ENCODE measurements at places on chromosomes 3 and 15. TPM values are rescaled to one million over a fixed set of nuclear protein-coding genes. Genes with fewer than 3 reads are reported as not detected.

Gene TERC
- 52.4 TPM for total RNA-seq

GRCh38 chr15:74656935-74657535, 38.8 kb downstream of the EDC3 start:
- DNase-seq, result no peak

- no peak for DNase-seq
Observed at GRCh38 chr3:36738702-36739101, 25.7 kb downstream of the DCLK3 start.

DNA sequence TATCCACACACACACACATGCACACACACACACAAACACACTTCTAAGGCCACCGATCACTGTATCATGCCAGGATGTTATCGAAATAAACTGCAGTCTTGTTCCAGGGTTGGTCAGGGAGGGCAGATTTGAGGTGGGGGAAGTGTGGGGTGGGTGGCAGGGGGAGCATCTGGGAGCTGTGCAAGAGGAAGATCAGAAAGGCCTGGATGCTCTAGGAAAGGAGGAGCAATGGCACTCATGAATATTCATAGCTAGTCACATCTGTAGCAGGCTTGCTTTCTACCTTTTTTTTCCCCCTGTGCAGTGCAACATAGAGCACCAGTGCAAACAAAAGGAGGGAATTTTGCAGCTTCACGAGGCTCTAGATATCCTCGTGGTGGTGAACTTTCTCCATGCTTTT, 84.9 kb downstream of the MEIS2 start:
- DNase-seq, result no peak

- peak; percentile 76 for DNase-seq
Observed at GRCh38 chr15:95875121-95875643, 455.3 kb upstream of the NR2F2 start.

- peak; percentile 34 for DNase-seq
Observed at GRCh38 chr3:8625991-8626390, 18.6 kb downstream of the SSUH2 start.

Gene EFCAB12
- not detected for total RNA-seq

GRCh38 chr3:1587426-1587825, 494.6 kb downstream of the CNTN6 start:
- DNase-seq, result no peak

Gene C2CD4B
- total RNA-seq, result not detected

- DNase-seq, result no peak
Observed at GRCh38 chr3:187025656-187026316, 95.5 kb downstream of the ST6GAL1 start.

DNA sequence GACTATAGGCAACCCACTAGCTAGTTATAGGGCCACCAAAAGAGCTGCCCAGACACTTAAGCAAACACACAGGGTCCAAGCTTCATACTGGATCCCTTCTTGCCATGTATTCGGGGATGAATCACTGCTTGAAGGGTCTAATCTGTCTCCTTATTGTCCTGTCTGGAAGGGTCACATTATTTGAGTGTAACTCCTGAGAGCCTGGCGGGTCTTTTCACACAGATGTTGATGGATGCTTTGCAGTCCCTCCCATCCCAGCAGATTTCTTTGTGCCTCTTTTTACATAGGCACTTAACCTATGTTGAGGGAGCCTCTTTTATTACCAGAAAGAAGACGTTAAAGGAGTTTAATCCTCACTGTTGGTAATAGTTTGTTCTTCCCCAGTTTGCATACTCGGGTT, 56.6 kb downstream of the BBX start:
- DNase-seq, result no peak

Gene CLDN18
- total RNA-seq, result not detected
